ENCODE measurements at places on chromosomes 12 and 14.

GRCh38 chr12:9124383-9125031 is 8.8 kb upstream of the A2M start:
- no peak for DNase-seq
- H3K4me3 ChIP-seq = no peak overlapping the region
- no peaks in the 10 kb centered on the region for H3K27me3 ChIP-seq
- H3K36me3 ChIP-seq = no peaks in the 10 kb centered on the region
- peaks cover 14% of the 10 kb centered on the region for H3K4me1 ChIP-seq
- no peak overlapping the region for H3K27ac ChIP-seq

DNA sequence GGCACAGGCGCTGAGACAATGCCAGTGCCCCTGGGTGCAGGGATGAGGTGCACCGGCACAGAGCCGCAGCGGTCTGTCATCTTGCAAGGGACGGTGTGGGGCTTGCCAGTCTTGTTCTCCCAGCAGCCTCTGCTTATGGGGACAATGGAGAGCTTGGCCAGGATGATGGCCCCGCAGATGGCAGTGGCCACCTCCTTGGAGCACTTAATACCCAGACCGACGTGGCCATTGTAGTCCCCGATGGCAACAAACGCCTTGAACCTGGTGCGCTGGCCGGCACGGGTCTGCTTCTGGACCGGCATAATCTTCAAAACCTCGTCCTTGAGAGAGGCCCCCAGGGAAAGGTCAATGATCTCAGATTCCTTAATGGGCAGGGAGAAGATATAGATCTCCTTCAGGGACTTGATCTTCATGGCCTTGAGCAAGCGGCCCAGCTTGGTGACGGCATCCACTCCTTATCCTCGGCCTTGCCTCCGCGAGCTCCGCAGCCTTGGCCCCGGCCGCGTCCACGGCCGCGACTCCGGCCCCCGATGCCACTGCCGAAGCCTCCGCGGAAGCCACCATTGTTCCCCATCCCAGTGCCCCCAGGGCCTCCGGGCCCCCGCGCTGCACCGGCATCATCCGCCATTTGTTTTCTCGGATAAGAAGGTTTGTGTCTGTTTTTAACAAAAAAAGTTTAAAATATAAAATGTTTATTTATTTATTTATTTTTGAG is 29.9 kb downstream of the VRTN start:
- no peaks in the 10 kb centered on the region for H3K36me3 ChIP-seq
- DNase-seq = no peak
- H3K4me1 ChIP-seq = no peaks in the 10 kb centered on the region
- no peaks in the 10 kb centered on the region for H3K27me3 ChIP-seq
- H3K27ac ChIP-seq = no peak overlapping the region

DNA sequence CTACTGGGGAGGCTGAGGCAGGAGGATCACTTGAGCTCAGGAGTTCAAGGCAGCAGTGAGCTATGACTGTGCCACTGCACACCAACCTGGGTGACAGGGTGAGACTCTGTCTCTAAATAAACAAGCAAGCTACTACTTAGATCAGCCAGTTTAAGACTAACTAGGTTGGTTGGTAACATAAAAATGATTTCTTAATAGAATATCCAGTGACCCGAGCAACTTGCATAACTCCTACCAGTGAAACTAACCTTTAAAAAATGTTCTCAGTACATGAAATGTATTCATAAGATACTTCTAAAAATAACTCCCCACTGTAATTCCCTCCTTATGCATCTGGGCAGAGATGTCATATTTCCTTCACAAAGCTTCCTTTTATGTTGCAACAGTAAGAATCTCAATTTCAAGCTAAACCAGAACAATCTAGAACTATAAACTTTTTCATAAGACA is 15.9 kb downstream of the TAOK3 start:
- H3K4me1 ChIP-seq = peaks cover 2% of the 10 kb centered on the region
- no peak for DNase-seq

GRCh38 chr12:52551216-52551865 is 1.6 kb downstream of the KRT71 start:
- no peaks in the 10 kb centered on the region for H3K4me1 ChIP-seq
- no peaks in the 10 kb centered on the region for H3K27me3 ChIP-seq
- H3K36me3 ChIP-seq = no peaks in the 10 kb centered on the region
- H3K27ac ChIP-seq = no peak overlapping the region

DNA sequence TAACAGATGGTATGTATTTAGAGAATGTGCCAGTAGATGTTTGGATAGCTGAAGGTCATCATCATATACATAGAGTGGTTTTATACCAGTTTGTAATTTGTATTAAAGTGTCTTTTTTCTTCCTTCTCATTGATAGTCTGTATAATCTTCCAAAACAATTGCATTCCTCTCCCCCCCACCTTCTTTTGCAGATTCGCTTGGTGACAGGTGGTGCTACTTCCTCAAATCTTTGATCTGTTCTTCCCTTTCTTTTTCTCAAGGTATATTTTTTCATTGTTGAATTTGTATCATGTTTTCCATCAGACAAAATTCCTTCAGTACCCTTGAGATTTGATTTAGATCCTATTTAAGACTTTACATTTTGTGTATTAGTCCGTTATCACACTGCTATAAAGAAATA is 15.0 kb downstream of the TBC1D15 start:
- H3K27me3 ChIP-seq = no peaks in the 10 kb centered on the region
- no peaks in the 10 kb centered on the region for H3K4me1 ChIP-seq
- H3K4me3 ChIP-seq = no peak overlapping the region
- H3K36me3 ChIP-seq = peaks cover 17% of the 10 kb centered on the region
- no peak for DNase-seq

GRCh38 chr12:121793838-121794533 is 498 bp upstream of the RHOF start:
- DNase-seq = peak; percentile 96
- H3K27me3 ChIP-seq = no peaks in the 10 kb centered on the region
- peak overlapping the region; percentile 57 for H3K4me3 ChIP-seq
- peaks cover 30% of the 10 kb centered on the region for H3K4me1 ChIP-seq

DNA sequence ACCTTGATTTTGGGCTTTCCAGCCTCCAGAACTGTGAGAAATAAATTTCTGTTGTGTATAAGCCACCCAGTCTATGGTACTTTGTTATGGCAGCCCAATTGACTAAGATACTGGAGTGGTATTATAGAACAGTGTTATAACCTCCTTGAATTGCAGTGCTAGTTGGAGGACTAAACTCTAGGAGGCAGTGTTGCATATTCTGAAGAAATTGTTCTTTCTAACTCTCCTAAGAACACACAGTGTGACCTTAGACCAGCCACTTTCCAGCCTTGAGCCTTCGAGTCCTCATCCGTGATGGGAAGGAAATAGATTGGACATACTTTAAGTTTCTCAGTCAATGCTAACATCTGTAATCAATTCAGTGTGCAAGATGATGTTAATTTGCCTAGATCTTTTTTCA is 22.4 kb upstream of the LRRC10 start:
- H3K4me1 ChIP-seq = no peaks in the 10 kb centered on the region
- no peak overlapping the region for H3K27ac ChIP-seq
- no peak for DNase-seq
- no peak overlapping the region for H3K4me3 ChIP-seq

DNA sequence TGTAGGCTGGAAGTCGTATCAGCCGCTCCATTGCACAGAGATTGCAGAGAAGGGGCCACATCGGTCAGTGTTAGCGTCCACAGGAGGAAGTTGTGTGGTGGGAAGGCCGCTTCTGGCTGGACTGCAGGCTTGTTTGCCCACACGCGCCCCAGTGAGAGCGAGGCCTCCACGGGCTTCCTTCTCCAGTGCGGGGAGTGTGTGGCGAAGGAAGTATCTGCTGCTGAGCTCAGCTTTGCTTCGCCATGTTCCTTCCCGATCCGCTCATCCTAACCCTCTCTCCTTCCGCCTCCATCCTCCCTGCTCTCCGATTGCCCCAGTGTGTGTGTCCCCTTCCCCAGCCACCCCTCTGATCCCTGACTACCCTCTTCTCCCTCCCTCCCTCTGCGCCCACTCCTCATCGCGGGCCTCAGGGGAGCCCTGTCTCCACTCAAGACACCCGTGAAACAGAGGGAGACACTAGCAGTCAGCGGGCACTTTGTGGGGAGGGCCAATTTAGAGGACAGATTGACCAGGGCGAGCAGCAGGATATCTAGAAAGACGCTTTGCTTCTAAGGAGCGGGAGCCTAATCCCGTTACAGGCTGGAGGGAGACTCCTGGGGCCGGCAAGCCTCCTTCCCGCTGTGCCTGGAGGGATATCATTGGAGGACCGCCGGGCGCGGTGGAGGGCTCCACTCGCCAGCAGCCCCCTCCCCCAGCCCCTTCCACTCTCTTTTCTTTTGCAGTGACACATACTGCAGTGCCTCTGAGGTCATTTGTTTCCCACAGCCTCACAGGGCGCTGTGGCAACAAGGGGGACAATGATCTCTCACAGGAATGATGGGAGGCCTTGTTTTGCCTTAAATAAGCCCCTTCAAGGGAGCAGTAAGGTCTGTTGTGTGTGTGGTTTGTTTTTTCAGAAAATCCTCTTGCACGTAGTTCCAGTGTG is 428.8 kb downstream of the ZFP36L1 start:
- peaks cover 27% of the 10 kb centered on the region for H3K4me1 ChIP-seq
- H3K27ac ChIP-seq = peak overlapping the region; percentile 89
- no peak overlapping the region for H3K4me3 ChIP-seq
- H3K27me3 ChIP-seq = no peaks in the 10 kb centered on the region

DNA sequence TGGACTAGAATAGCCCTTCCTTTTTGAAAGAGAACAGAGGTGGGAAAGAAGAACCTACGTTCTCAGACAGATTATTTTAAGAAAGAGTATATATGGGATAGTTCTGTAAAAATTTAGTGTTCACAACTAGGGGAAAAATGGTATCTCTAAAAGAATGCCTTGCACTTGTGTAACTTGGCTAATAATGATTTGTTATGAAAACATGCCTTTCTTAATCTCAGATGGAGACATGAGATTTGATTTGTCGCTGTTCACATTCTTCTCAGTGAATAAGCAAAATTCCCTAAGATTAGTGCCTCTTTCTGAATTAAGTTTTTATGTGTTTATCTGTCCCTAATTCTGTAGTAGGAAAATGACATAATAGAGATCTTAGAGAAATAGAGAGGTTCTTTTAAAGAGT is 100.8 kb downstream of the USP15 start:
- no peaks in the 10 kb centered on the region for H3K27me3 ChIP-seq
- peak overlapping the region; percentile 59 for H3K27ac ChIP-seq
- H3K36me3 ChIP-seq = no peaks in the 10 kb centered on the region
- no peak overlapping the region for H3K4me3 ChIP-seq
- no peaks in the 10 kb centered on the region for H3K4me1 ChIP-seq

GRCh38 chr14:86989285-86989684 is 1003.7 kb downstream of the GALC start:
- H3K36me3 ChIP-seq = no peaks in the 10 kb centered on the region
- no peak overlapping the region for H3K27ac ChIP-seq
- no peaks in the 10 kb centered on the region for H3K27me3 ChIP-seq
- no peak overlapping the region for H3K4me3 ChIP-seq
- no peaks in the 10 kb centered on the region for H3K4me1 ChIP-seq
